Activated CD8-positive, alpha-beta memory T cell treated with anti-CD3 and anti-CD28 coated beads for 1 hour (primary cell): ENCODE measurements at places on chromosomes 7 and 10.

- no peak for DNase-seq
Measured at GRCh38 chr10:97278491-97278989, 13.9 kb downstream of the ARHGAP19 start.

GRCh38 chr7:2387897-2388636, 15.3 kb upstream of the CHST12 start:
- DNase-seq: no peak

DNA sequence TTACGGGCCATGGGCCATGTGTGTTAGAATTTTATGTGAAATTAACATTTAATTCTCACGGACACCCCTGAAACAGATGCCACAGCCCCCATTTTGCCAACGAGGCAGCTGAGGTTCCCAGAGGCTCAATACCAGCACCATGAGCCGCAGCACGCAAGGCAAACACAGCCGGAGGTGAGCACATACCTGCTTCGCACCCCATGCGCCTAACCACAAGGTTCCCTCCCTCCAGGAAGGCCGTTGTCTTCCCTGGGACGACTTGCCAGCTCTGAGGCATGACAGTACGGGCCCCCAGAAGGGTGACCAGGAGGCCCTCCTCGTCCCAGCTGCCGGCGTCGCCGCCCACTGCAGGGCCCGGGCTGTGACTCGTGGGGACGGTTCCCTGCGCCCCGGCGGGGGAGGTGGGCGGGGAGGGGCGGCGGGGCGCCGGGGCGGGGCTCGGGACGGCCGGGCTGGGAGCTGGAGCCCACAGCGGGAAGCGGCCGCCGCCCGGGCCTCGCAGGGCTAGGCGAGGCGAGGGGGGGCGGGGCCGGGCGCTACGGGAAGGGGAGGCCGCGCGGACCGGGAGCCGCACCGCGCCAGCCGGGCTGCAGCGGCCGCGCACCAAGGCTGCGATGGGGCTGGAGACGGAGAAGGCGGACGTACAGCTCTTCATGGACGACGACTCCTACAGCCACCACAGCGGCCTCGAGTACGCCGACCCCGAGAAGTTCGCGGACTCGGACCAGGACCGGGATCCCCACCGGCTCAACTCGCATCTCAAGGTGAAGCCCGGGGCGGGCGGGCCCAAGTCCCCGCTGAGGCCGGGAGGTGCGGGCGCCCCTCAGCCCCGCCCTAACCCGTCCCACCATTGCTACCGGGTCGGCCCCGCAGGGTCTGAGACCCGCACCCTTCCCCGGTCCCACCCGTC, at the start of gene CAV2:
Gene CAV2 (plus strand): TSS at position 571 of the 910 bp plus-strand sequence. CDS start 44 bp downstream, at position 615.
- no peak for DNase-seq

DNA sequence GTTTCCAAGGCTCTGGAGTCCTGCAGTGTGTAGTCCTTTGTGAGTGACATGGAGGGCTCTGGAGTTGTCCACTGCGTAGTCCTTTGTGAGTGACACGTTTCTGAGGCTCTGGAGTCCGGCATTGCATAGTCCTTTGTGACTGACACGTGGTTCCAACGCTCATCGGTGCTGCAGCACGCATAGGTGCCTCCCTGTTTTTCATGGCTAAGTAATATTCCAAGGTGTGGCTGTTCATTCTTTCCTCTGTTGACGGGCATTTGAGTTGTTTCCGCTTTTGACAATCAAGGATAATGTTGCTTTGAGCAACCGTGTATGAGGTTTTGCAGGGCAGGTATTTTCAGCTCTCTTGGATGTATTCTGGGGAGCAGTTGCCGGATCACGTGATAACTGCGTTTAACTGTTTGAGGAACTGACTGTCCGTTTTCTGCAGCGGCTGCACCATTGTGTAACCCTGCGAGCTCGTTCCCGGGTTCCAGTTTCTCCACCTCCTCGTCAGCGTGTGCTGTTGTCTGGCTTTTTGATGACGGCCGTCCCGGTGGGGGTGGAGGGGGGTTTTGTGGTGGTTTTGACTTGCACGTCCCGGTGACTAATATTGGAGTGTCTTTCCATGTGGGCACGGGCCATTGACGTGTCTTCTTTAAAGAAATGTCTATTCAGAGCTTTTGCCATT, 21.1 kb downstream of the FAM20C start:
- DNase-seq: no peak

GRCh38 chr7:113521468-113521867, 397.3 kb downstream of the PPP1R3A start:
- no peak for DNase-seq

- no peak for DNase-seq
Measured at GRCh38 chr10:110165239-110165638, 42.2 kb upstream of the MXI1 start.

DNA sequence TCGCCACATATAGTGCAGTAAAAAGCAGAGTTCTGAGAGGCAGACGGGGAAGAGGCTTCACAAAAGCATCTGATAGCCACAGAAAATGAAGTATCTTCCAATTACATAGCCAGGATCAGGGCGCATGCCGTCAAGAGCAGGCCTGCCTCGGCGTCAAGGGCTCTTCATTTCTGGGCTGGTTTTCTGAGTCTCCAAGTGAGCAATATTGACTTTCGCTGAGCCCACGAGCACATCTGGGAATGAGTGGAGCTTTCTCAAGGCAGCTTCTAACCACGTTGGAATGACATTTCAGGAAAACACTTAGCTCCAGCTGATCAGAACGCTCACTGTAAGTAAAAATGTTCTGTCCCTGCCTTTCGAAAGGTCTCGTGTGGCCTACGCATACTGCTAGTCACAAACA, 51.9 kb downstream of the CLRN3 start:
- no peak for DNase-seq

DNA sequence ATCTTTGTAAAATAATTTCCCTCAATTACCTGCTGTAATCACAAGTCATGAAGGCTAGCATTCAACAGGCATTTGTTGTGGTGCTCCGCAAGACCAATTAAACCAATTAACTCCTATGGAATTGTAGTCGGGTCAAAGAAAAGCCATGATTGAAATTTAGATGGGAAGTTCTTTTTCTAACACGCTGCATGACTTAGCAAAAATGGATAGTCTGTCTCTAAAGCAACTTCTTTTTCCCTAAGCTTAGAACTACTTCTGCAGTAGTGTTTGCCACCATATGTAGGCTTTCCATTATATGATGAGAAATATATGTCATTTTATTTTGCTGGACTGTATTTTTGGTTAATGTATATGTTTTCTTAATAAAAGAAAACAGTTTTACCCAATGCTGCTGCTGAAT, 119.1 kb downstream of the TSPAN12 start:
- DNase-seq: no peak

DNA sequence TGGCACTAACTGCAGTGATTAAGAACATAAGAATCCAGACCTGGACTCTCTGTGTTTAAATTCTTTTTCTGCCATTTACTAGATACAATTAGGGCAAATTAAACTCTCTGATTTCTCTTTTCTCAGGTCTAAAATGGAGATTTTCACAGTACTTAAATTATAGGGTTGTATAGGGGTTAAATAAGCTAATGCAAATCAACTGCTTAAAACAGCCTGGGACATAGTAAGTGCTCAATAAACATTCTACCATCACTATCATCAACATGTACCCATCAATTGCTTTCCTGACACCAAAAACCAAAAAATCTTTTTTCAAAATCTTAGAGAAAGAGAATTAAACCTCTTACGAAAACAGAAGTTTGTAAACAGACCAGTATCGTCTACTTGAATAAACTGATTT, 4.5 kb downstream of the ZNF800 start:
- DNase-seq: no peak

- no peak for DNase-seq
Measured at GRCh38 chr7:139159900-139160675, 50.6 kb upstream of the ZC3HAV1 start.

DNA sequence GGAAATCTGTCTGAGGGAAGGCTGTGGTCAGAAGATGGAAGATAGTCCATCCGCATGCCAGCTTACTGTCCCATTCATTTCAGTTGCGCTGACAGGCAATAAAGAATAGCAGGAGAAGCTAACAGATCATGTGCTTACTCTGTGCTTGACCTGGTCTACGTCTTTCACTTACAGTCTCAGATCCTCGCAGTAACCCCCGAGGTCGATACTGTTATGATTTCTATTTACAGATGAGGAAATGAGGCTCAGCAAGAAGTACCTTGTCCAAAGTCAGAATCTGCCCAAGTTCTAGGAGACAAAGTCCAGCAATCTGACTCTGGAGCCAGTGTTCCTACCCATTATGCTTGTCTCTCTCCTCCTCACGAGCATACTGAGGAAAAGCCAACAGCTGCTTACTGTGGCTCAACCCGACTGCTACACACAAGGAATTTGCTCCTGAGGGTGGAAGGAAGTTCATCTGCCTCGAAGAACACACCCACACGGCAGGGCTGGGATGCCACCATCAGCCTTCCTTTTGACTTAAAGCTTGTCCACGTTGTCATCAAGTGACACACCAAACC, 74.2 kb downstream of the MINPP1 start:
- no peak for DNase-seq

DNA sequence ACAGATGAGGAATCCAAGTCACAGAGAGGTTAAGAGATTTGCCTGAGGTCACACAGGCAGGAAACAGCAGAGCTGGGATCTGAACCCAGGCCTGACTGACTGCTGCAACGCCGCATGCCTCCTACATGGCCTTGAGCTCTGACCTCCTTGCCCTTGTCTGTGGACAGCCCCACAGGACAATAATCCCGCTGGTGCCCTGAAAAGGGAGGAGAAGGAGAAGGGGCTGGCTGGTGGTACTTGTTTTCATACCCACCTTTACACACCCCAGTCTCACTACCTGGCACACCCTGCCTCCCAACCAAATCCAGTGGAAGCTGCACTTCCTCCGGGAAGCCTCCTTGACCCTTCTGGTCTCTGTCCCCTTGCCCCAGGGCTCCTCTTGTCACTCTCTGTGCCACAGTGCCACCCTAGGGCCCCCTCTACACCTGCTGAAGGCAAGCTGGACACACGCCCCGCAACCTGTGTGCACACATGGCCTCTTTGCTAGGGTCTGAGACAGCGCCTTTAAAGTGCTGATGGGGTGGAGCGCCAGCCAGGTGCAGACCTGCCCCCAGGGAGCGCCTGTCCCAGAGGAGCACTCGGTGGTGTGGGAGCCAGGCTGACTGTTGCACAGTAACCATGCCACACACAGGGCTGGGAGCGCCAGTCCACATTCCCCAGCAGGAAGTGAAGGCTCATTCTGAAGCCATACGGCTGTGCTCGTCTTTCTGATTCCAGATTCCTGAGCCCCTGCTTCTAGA, 38.6 kb downstream of the ZCCHC24 start:
- DNase-seq: no peak

GRCh38 chr10:14587540-14588083, 187.1 kb downstream of the FAM107B start:
- DNase-seq: no peak

GRCh38 chr10:59857049-59857448, 49.3 kb downstream of the CCDC6 start:
- no peak for DNase-seq

- no peak for DNase-seq
Measured at GRCh38 chr7:27405780-27406179, 163.2 kb downstream of the EVX1 start.

GRCh38 chr10:4154191-4154715, 369.2 kb upstream of the KLF6 start:
- DNase-seq: no peak

DNA sequence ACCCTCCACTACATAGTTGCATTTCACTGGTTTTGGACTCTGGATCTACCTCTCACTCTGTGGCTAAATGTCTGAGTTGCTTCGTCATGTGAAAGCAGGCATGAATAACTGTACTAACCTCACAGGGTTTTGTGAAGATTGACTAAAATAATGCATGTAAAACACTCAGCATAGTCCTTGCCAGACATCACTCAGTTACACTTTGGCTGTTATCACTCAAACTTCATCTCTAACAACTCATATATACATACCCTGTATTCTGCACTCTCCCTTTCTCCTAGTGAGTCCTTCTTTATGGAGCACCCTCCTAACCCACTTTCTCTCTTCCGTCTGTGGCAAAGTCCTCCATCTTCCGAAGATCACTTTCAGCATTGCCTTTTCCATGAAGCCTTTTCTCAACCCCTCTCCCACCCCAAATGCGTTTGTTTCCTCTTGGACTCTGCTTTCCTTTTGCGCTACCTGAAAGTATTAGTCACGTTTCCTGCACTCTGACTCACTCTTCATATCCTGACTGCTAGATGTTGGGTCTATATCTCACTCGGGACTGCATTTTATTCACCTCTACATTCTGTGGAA, 72.6 kb downstream of the OSBPL3 start:
- no peak for DNase-seq

GRCh38 chr7:40327873-40328272, 193.1 kb downstream of the SUGCT start:
- no peak for DNase-seq

DNA sequence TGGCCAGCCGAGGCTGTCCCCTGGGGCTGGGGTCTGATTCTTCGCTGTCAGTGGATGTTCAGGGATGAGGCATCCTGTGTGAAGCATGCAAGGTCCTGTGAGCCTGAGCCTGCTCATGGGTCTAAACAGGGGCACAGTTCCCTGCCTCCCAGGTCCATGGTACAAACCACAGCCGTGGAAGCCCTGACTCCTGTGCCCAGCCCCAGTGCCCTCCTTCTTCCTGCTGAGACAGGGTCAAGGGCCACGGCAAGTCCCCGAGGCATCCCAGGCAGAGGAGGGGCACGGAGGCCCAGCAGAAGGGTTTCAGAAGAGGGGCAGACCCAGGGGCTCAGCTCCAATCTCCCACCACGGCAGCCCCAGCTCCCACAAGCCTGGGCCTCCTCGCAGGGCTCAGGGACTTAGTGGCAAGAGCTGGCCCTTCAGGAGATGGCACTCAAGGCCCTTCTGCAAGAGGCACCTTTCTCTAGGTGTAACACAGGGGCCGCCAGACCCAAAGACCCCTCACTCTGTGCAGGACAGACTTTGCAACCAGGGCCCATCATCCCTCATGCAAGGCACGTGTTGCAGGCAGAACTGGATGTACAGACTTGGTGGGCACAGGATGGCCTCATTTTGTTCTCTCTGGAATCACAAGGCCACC, 248.8 kb downstream of the TCERG1L start:
- no peak for DNase-seq

DNA sequence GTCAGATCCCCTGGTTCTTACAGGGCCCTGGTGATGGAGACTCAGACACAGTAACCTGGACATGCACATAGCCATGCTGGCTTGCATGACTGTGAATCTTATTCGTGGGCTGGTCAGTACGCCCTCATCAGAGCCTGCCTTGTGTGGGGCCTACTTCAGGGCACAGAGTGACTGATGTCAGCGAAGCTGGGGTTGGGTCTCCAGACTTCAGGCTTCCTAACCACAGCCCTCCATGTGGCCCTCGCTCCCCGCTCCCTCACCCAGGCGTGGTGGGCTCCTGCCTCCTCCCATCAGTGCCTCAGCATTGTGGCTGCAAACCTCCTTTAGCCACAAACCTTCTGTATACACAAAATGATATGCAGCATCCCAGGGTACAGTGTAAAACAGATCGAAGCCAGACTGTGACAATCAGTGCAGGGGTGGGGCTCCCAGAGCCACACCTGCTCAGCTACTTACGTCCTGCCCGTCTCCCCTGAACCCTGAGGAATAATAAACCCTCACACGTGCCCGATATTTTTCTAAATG, 7.1 kb upstream of the C10orf105 start:
- DNase-seq: no peak

DNA sequence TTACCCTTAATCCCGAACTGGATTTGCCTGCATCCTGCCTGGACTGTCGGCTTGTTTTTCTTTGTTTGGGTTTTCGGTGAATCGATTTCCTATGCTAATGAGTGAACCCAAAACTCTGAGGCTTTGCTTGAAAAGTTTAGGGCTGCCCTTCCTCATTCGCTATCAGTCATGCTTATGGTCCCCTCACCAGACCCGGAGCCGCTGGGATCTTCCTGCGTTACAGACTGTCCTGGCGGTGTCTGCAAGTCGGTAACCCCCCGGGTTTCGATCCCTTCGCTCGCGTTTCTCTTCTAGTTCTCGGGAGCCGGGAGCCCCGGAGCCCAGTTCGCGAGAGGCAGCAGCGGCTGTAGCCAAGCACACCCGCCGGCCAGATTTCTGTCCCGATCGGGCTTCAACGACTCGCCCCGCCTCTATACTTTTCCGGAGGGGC, 2.2 kb downstream of the EMX2 start:
- DNase-seq: no peak
